ENCODE measurements at places on chromosomes 13 and 19.

GRCh38 chr13:112624602-112625430 lies 36.9 kb upstream of the TUBGCP3 start:
- DNase-seq, result no peak

- no peak for DNase-seq
Observed at GRCh38 chr19:32363632-32364031, 18.2 kb downstream of the ZNF507 start.

GRCh38 chr13:53191091-53191490 lies 162.5 kb downstream of the OLFM4 start:
- no peak for DNase-seq

- DNase-seq, result no peak
Observed at GRCh38 chr13:98542568-98543377, 34.1 kb downstream of the STK24 start.

DNA sequence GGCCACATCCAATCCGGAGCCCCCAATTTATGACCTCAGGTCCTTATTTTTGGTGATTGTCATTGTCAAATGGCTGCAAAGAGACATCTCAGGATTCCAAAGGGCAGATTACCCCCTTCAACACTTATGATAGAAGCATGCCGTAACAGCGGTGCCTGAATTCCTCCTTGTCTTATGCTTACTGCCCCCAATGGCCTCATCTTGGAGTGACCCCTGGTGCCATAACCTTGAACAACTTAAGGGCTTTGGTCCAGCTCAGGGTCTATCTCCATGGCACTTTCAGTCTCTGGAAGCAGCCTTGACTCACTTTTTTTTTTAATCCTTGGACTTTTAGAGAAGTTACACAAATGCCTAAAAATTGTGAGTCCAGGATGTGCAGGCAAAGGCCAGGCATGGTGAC lies 171.6 kb upstream of the ZNF507 start:
- no peak for DNase-seq

GRCh38 chr13:109989155-109989554 lies 202.8 kb upstream of the IRS2 start:
- DNase-seq, result no peak

GRCh38 chr13:60583196-60583888 lies 186.3 kb downstream of the TDRD3 start:
- no peak for DNase-seq

DNA sequence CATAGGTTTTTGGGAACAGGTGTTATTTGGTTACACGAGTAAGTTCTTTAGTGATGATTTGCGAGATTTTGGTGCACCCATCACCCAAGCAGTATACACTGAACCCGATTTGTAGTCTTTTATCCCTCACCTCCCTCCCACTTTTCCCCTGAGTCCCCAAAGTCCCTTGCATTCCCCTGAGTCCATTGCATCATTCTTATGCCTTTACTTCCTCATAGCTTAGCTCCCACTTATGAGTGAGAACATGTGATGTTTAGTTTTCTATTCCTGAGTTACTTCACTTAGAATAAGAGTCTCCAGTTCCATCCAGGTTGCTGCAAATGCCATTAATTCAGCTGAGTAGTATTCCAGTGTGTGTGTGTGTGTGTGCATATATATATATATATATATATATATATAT lies 97.2 kb upstream of the EDNRB start:
- DNase-seq, result no peak

DNA sequence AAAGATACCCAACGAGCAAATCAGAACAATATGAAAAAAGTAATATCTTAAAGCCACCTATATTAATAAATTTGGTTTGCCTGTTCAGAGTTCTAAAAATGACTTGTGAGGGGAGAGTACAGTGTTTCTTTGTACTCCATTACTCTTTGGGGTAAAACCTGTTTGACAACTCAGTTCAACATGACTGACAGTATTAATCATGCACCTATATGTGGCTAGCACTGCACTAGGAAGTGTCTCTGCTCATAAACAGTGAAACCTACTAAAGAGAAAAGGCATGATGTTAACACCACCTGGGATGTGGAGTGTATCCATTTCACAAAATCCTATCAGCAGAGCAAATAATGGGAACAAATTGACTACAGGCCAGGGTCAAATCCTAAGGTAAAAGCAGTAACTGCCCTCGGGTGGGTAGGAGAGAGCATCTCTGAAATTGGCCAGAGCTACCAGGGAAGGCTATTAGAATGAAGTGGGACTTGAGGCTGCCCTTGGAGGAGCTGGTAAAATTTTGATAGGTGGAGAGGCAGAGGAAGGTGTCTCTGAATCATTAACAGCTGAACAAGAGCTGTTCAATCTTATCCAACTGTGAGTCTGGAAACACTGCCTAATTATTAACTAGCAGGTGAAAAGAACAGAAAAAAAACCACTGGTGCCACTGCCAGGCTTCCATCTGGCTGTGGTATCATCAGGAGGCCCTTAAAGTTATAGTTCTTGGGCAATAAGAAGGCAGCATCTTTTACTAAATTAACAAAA lies 365.1 kb downstream of the DNAJC15 start:
- peak; percentile 21 for DNase-seq

- DNase-seq, result no peak
Observed at GRCh38 chr13:21055016-21055415, 6.4 kb downstream of the LATS2 start.

GRCh38 chr19:28878862-28879566 lies 333.9 kb downstream of the UQCRFS1 start:
- peak; percentile 33 for DNase-seq

DNA sequence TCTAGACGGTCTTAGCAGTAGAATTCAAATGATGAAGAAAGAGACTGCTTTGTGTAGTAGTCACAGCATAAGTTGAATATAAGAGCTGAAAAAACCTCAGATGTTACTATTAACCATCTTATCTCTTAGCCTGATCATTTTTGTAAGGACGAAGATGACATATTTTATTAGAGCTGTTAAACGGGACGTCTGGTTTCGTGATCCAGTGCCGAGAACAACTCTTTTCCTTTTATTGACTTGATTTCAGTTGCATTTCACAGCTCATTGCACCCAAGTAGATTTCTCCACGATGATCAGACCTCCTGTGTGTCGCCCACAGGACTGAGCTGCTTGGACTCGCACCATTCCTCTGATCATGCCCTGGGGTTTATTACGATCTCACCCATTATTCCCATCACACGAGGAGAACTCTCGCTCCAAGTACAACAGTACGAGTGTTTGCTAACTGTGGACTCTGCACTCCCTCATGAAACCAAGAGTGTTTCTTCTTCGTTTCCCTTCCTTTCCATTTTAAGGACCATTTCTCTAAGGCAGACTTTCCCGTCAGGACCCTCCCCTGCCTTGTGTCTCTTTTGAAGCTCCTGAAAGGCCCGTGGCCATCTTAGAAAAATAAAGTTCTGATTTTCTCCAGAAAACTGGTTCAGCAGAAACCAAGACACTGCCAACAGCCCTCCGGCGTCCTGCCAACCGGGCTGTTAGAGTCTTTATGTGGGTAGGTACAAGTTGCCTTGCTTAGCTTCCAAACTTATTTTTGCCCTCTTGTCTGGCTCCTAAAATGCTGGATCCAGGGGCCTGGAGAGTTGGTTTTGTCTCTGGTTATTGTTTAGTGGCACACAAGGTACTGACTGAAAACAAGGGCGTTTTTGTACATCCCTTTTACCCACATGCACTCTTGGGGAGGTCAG lies 48.2 kb upstream of the RNF113B start:
- DNase-seq, result no peak

GRCh38 chr13:109090796-109091195 lies 461.4 kb downstream of the MYO16 start:
- no peak for DNase-seq

DNA sequence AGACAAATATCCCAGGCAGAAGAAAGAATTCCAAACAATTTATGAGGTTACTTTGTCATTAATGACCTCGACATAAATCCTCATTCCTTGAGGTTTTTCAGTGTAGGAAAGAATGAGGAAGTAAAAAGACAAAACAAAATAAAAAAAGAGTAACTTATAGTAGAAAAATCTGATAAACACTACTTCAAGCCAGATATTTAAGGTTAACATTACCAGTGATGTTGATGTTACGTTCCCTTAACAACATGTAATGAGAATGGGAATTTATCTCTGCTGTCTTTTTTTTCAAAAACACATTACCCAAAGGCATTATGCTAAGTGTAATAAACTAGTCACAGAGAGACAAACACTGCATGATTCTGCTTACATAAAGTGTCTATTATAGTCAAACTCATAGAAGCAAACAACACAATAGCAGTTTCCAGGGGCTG lies 935.1 kb downstream of the SLITRK1 start:
- no peak for DNase-seq
